Colonic mucosa (tissue), 4 donors: ENCODE measurements at places on chromosomes 2 and 18. TPM values are rescaled to one million over a fixed set of nuclear protein-coding genes. Genes with fewer than 3 reads are reported as not detected.

- H3K27ac ChIP-seq, result no peak overlapping the region
- no peak overlapping the region for H3K4me3 ChIP-seq
- no peak for DNase-seq
- no peaks in the 10 kb centered on the region for H3K36me3 ChIP-seq
These were observed 5.5 kb downstream of the MSGN1 start for GRCh38 chr2:17821535-17822444.

- H3K27ac ChIP-seq, result no peak overlapping the region
- no peaks in the 10 kb centered on the region for H3K4me1 ChIP-seq
- no peak for DNase-seq
- H3K27me3 ChIP-seq, result no peaks in the 10 kb centered on the region
- no peaks in the 10 kb centered on the region for H3K36me3 ChIP-seq
- H3K4me3 ChIP-seq, result no peak overlapping the region
These were observed 36.1 kb upstream of the ANKRD62 start for GRCh38 chr18:12057419-12058039.

GRCh38 chr2:169705927-169706326 lies 11.7 kb downstream of the PHOSPHO2 start:
- no peaks in the 10 kb centered on the region for H3K4me1 ChIP-seq
- H3K4me3 ChIP-seq, result no peak overlapping the region
- H3K27ac ChIP-seq, result no peak overlapping the region
- H3K27me3 ChIP-seq, result no peaks in the 10 kb centered on the region

GRCh38 chr2:160510617-160511016 lies 17.0 kb upstream of the RBMS1 start:
- no peak overlapping the region for H3K27ac ChIP-seq
- H3K27me3 ChIP-seq, result no peaks in the 10 kb centered on the region
- no peak for DNase-seq
- no peaks in the 10 kb centered on the region for H3K36me3 ChIP-seq

- H3K4me1 ChIP-seq, result peaks cover 2% of the 10 kb centered on the region
- H3K4me3 ChIP-seq, result no peak overlapping the region
- H3K36me3 ChIP-seq, result no peaks in the 10 kb centered on the region
- DNase-seq, result no peak
- H3K27me3 ChIP-seq, result no peaks in the 10 kb centered on the region
These were observed 36.9 kb upstream of the FZD7 start for GRCh38 chr2:201996679-201997314.

DNA sequence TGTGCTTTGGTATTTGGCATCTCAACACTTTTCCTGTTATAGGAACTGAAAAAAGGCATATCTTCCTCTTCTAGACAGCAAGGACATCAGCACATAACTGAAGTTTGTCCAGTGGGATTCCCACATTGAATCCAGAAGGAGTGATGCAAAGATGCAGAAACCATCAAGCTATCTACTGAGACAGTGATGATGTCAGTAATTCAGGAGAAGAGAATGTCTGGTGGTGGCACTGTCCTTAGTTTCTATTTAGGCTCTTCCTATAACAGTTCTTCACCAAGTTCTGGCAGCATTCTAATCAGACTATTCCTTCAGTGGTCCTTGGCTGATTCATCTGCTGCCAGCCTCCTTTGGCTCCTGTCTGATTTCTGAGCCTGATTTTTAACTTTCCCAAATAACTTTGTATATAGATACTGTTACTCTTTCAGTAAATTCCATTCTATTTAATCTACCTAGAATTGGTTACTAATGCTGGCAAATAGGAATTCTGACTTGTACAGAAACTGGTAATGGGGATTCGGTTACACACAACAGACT lies 56.6 kb upstream of the AGPS start:
- no peaks in the 10 kb centered on the region for H3K27me3 ChIP-seq
- no peak overlapping the region for H3K27ac ChIP-seq
- H3K36me3 ChIP-seq, result no peaks in the 10 kb centered on the region
- no peaks in the 10 kb centered on the region for H3K4me1 ChIP-seq

PROKR1 gene
- total RNA-seq, result 0.08 TPM

GRCh38 chr2:61434314-61434713 lies 36.6 kb downstream of the USP34 start:
- no peak overlapping the region for H3K27ac ChIP-seq
- no peak for DNase-seq
- peaks cover 13% of the 10 kb centered on the region for H3K4me1 ChIP-seq

GRCh38 chr2:207934720-207935119 lies 90.6 kb downstream of the PLEKHM3 start:
- H3K4me3 ChIP-seq, result no peak overlapping the region
- DNase-seq, result no peak
- H3K27ac ChIP-seq, result no peak overlapping the region

GRCh38 chr2:18284331-18284730 lies 276.1 kb downstream of the RDH14 start:
- DNase-seq, result no peak
- no peaks in the 10 kb centered on the region for H3K4me1 ChIP-seq
- no peak overlapping the region for H3K4me3 ChIP-seq
- H3K27me3 ChIP-seq, result no peaks in the 10 kb centered on the region
- no peaks in the 10 kb centered on the region for H3K36me3 ChIP-seq
- H3K27ac ChIP-seq, result no peak overlapping the region

ZDBF2 gene
- total RNA-seq, result 1.7 TPM

DNA sequence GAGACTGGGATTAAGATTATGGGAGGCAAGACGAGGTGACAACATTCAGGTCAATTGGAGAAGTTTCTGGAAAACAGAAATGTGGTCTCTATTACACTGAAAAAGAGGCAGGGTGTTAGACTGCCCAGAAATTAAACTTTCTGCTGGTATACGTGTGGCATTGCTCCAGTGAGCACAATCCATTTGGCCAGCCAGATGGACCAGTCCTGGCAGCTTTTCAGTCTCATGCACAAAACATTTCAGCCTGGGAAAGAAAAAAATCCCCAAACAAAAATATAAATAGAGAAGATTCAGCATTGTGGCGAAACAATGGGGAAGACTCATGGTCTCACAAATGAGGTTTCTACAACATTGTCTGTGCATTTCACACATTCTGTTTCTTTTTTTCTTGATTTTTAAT lies 113.9 kb downstream of the HNMT start:
- DNase-seq, result no peak
- H3K4me1 ChIP-seq, result no peaks in the 10 kb centered on the region
- H3K27ac ChIP-seq, result no peak overlapping the region
- no peaks in the 10 kb centered on the region for H3K27me3 ChIP-seq
- no peak overlapping the region for H3K4me3 ChIP-seq

DLX1 gene
- total RNA-seq, result not detected

COL3A1 gene
- total RNA-seq, result 119 TPM

CNRIP1 gene
- 2.5 TPM for total RNA-seq

ERICH2 gene
- total RNA-seq, result not detected

LIMS3 gene
- total RNA-seq, result 0.90 TPM

ALPG gene
- total RNA-seq, result 3.3 TPM

GRCh38 chr18:78780719-78781600 lies 198.7 kb upstream of the SALL3 start:
- H3K4me3 ChIP-seq, result no peak overlapping the region
- H3K27me3 ChIP-seq, result no peaks in the 10 kb centered on the region
- DNase-seq, result no peak
- no peak overlapping the region for H3K27ac ChIP-seq
- H3K4me1 ChIP-seq, result no peaks in the 10 kb centered on the region
- H3K36me3 ChIP-seq, result no peaks in the 10 kb centered on the region

PIEZO2 gene
- 4.0 TPM for total RNA-seq

- H3K27ac ChIP-seq, result no peak overlapping the region
- no peaks in the 10 kb centered on the region for H3K27me3 ChIP-seq
- DNase-seq, result no peak
- no peak overlapping the region for H3K4me3 ChIP-seq
- no peaks in the 10 kb centered on the region for H3K4me1 ChIP-seq
- H3K36me3 ChIP-seq, result no peaks in the 10 kb centered on the region
These were observed 13.7 kb downstream of the GEMIN6 start for GRCh38 chr2:38791744-38792143.

DNA sequence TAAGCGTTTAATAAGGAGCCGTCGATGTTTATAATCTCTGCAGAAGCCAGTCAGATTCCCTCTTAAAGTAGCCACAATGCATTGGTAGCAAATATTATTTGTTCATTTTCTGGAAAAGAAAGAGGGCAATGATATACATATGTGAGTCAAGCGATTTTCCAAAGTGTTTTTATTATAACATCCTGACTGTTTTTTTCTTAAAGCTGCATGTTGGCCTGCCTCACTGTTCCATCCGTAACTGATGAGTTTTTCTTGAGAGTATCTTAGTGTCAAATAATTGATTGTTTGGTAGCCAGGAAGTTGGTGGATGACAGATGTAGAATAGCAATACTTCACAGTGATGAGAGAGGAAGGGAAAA lies 3.7 kb downstream of the TSHZ1 start:
- H3K27me3 ChIP-seq, result no peaks in the 10 kb centered on the region
- H3K4me3 ChIP-seq, result no peak overlapping the region
- H3K4me1 ChIP-seq, result peaks cover 33% of the 10 kb centered on the region
